NCI-H1048 (cell line): ENCODE measurements at places on chromosomes 3 and 15.

- no peak for DNase-seq
Observed at GRCh38 chr3:115350606-115351005, 203.5 kb upstream of the ZBTB20 start.

DNA sequence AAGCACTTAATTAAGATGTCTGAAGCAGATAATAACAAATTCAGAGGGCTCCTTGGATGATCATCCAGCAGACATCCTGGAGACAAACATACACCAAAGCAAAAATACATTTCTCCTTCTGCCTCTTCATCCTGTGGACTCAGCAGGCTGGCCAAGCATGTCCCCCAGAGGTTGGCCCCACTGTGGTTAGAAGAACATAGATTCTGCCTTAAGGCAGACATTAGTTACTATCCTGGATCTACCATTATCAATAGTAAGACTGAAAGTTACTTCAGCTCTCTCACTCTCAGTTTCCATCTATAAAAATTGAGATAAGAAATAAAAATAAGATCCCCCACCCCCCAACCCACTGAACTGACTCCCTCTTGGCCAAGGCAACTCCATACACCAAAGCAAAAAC lies 28.6 kb upstream of the TGFBR2 start:
- DNase-seq: no peak

GRCh38 chr15:99425657-99426301 lies 140.0 kb upstream of the MEF2A start:
- no peak for DNase-seq

GRCh38 chr3:145900056-145900829 lies 260.7 kb downstream of the PLOD2 start:
- no peak for DNase-seq

GRCh38 chr3:38989917-38990510 lies 61.7 kb downstream of the SCN11A start:
- no peak for DNase-seq

DNA sequence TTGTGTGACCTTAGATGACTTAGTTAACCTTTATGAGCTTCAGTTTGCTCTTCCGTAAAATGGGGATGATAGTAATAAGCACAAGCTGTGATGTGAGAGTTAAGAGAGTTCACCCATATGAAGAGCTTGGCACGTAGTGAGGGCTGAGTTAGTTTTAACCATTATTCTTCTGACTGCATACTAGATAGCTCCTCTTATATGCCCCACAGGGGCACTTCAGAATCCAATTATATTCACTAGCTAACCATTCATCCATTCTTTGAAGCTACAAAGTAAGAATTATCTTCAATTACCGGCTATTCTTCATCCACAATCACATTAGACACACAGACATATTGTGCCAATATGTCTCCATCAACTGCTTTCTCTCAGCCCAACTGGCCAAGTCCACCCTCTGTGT lies 159.0 kb upstream of the STT3B start:
- DNase-seq: no peak

GRCh38 chr3:193452338-193452737 lies 73.8 kb upstream of the ATP13A5 start:
- DNase-seq: no peak

- DNase-seq: no peak
Observed at GRCh38 chr3:112297714-112298113, 3.7 kb upstream of the SLC9C1 start.

DNA sequence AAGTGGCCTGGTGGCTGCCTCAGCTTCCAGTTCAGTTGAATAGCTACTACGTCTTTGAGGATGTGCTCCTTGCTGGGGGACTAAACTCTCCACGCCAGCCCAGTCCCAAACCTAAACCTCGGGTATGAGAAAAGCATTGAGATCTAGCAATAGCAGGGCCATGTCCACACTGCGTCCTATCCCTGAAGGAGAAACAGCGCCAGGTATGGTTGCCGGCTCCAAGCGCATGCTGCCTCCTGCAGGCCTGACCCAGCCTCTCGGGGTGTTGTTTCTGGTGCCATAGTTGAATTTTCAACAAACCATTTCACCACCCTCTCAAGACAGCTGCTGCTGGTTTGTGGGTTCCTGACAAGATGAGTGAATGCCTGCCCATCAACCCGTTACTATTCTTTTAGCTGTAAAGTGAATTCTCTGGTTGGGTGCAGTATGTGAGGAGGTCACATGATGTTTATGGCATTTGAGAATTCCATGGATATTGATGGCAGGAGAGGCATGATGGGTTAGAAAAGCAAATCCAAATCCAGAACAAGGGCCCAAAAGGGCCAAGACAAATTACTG lies 13.0 kb upstream of the SLC28A1 start:
- no peak for DNase-seq

DNA sequence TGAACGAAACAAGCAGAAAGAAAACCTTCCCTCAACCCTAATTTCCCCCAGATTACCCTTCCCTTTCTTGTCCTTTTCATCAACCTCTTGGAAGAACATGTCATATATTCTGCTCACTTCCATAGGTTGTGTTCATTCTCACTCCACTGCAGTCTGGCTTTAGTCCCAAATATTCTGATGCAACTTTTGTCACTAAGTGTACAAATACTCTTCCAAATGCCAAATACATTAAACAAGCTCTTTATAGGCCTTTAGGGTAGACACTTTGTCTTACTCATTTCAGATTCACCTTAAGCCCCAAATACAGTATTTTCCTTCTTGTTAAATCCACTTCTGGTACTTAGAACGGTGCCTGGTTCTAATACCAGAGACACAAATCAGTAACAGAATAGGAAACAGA lies 406.5 kb upstream of the CDIN1 start:
- DNase-seq: no peak

DNA sequence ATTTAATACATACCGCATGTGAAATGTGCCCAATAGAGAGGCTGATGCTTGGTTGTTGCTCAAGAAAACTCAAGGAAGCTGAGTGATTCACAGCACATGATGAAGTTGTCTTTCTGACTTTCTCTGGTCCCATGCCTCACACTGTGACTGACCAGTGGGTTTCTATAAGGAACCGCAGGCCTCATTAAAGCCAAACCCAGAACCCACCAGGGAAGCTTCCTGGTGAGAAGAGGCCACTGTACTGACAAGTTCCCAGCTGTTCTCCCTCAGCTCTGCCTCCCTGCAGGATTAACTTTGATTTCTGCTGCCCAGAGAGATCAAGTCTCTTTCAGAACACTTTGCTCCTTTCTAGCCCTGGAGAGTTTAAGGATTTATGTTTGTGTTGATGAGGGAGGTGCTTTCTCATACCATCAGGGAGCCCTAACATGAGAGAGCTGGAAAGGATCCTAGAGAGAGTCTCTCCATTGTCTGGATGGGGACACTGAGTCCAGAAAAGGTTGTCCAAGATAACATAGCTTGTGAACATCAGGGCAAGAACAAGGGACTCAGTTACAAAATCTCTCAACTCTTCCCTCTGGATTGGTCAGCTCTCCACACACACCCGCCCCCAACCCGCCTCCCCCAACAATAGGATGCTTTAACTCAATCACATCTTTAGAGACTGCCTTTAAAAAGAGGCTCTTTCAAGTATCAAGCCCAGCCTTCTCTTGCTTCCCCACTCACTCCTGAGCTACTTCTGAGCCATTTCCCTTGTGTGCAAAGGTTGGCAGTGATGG lies 303.2 kb upstream of the TLE3 start:
- no peak for DNase-seq

GRCh38 chr3:20060974-20061685 lies 20.9 kb downstream of the KAT2B start:
- no peak for DNase-seq

- no peak for DNase-seq
Observed at GRCh38 chr3:43326891-43327581, 40.7 kb downstream of the SNRK start.

GRCh38 chr3:22907796-22908195 lies 295.3 kb upstream of the UBE2E2 start:
- DNase-seq: no peak

DNA sequence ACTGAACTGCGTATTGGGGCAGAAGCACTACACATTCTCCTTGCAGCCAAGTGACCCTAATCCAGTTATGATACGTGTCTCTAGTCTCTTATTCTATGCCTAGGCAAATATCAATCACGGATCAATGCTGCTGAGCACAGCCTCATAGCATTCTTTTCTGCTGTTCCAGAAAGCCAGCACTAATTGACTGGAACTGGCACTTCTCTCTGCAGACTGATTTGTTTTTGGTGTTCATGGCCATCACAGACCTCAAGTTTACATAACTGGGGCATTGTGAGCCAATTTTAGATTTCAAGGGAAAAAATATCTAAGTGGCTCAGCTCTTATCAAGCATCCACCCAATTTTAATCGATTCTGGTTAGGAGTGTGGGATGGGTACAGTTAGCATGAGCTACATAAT lies 37.9 kb downstream of the GLDN start:
- DNase-seq: no peak

- DNase-seq: no peak
Observed at GRCh38 chr3:148197061-148197460, 500.6 kb upstream of the AGTR1 start.

DNA sequence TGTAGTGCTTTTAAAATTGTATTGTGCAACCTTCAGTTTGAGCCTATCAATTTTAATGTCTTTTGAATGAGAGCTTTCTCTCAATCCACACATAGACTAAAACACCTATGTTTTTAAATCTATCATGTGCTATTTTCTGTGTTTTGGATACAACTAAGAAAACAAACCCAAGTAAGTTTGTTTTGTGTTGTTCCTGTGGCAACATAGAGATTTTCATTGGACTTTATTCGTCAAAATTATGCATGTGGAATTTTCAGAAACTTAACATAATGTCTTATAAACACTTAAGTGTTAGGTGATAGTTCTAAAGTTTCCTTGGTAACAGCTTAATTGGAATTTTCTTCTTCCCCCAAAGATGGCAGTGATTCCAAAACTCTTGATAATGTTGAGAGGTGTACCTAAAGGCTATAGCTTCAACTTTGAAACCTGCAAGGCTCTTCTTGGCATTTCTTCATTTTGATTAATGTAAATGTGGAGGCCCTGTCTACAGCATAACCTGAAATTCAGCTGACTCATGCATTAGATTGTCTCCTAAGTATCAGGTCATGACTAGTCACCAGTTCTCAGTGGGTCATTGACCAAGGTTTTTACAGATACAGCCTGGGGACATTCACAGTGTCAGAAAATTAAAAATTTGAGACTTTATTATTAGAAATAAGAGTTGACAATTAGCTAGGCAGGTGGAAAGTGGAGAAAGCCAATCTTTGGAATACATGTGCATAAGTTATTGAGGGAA lies 44.4 kb downstream of the COL6A5 start:
- DNase-seq: no peak

DNA sequence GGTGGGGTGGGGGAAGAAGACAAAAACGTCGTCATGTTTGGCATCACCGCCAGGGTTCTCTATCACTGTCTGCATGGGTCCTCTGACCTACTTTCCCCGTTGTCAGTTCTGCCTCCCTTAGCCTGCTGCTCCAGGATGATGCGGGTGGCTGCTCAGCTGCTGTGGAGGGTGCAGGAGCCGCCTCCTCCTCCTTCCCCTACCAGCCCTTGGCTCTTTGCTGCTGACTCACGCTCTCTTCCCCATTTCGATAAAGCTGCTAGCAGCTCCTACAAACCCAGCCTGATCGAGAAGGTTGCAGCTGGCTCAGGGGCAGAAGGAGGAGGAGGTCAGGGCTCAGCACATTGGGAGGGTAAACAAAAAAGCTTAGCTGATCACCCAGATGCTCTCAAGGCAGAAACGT lies 49.5 kb upstream of the SEC13 start:
- no peak for DNase-seq

DNA sequence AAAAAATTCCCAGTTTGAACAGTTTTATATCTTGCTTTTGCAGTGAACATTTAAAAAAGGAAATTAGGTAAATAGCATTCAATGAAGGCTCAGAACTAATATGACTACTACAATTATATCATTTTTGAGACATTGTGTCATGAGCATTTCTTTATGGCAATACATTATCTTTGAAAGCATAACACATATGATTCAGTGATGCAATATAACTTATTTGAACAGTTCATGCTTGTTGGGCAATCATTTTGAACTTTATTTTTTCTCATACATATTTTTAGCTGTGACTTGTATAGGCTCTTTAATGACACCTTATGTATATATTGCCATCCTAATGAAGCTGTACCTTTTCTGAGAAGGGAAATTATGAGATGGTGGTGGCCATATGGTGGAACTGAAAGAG lies 828.6 kb upstream of the NR2F2 start:
- DNase-seq: no peak

GRCh38 chr3:143348486-143349327 lies 229.1 kb downstream of the CHST2 start:
- no peak for DNase-seq

DNA sequence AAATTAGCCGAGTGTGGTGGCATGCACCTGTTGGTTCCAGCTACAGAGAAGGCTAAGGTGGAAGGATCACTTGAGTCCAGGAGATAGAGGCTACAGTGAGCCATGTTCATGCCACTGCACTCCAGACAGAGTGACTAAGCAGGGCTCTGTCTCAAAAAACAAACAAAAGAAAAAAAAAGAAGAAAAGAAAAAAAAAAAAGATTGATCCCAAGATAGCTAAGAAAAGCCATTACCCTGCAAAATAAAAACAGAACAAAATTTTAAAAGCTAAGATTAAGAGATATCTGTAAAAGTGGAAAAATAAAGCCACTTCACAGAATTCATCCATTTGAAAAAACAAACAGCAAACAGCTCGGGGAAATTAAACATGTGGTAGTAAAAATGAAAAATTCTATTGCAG lies 23.8 kb downstream of the LRRC2 start:
- DNase-seq: no peak

DNA sequence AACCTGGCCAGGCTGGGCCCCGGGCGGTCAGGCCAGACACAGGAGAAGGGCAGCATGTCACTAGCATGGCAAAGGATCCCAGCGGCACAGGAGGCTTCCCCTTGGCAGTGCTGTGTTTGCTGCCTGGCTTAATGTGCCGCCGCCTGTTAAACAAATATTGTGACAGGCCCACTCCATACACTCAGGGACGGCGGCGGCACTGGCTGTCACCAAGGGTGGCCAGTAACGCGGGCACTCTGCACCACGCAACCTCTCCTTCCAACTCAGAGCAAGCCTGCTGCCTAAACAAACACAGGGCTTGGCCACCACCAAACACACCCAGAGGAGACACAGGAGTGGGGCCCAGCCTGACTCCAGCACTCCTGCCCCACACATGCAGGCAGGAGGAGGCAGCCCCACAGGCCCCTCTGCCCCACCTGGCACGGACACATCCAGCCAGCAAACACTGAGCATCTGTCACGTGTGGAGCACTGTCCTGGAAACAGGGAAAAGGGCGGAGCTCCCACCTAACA lies 48.0 kb downstream of the TPRA1 start:
- no peak for DNase-seq

DNA sequence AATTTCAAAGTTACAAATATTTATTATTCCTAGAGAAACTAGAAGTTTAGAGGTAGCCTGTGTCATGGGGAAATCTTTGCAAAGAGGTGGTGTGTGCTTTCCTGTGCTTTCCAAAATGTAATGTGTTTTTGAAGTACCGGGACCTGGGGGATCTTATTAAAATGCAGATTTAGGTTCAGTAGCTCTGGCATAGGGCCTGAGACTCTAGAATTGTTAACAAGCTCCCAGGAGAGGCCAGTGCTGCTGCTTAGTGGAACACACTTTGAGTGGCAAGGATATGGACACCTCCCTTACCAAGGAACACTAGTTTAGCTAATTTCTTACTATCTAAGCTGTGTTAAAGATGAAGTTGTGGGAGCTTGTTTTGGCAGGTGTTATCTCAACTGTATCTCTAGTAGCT lies 428.9 kb downstream of the VGLL3 start:
- no peak for DNase-seq

- DNase-seq: no peak
Observed at GRCh38 chr3:36244728-36245127, 135.6 kb upstream of the STAC start.

- DNase-seq: no peak
Observed at GRCh38 chr3:16632395-16632794, 27.2 kb upstream of the DAZL start.

GRCh38 chr3:134473868-134474546 lies 11.8 kb downstream of the ANAPC13 start:
- peak; percentile 62 for DNase-seq
